ENCODE measurements at places on chromosomes 12 and 14.

- H3K36me3 ChIP-seq, result no peaks in the 10 kb centered on the region
- DNase-seq, result no peak
- no peak overlapping the region for H3K4me3 ChIP-seq
- peaks cover 13% of the 10 kb centered on the region for H3K4me1 ChIP-seq
These were observed 6.7 kb upstream of the MLEC start for GRCh38 chr12:120680165-120680738.

GRCh38 chr12:56801661-56802622 lies 38.8 kb downstream of the HSD17B6 start:
- DNase-seq, result no peak
- H3K4me3 ChIP-seq, result no peak overlapping the region
- H3K27ac ChIP-seq, result no peak overlapping the region
- no peaks in the 10 kb centered on the region for H3K36me3 ChIP-seq
- no peaks in the 10 kb centered on the region for H3K4me1 ChIP-seq
- H3K27me3 ChIP-seq, result no peaks in the 10 kb centered on the region

DNA sequence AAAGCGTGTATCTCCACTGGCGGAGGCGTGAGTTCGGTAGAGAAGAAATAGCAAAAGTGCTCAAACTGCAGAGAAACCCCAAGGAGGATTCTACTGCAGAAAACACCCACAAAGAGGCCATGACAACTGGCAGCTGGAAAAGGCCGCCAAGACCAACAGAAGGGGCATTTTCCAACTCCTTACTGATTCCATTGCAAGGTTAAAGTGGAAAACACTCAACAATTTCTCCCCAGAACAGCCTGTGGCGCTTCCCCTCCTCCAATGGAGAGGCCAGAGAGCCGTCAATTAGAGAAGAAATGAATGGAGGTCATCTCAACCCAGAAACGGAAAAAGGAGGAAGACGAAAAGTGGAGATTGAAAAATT lies 618 bp upstream of the ANKRD52 start:
- peaks cover 20% of the 10 kb centered on the region for H3K4me1 ChIP-seq
- peak overlapping the region; percentile 62 for H3K27ac ChIP-seq
- H3K36me3 ChIP-seq, result peaks cover 26% of the 10 kb centered on the region
- DNase-seq, result no peak
- no peaks in the 10 kb centered on the region for H3K27me3 ChIP-seq

DNA sequence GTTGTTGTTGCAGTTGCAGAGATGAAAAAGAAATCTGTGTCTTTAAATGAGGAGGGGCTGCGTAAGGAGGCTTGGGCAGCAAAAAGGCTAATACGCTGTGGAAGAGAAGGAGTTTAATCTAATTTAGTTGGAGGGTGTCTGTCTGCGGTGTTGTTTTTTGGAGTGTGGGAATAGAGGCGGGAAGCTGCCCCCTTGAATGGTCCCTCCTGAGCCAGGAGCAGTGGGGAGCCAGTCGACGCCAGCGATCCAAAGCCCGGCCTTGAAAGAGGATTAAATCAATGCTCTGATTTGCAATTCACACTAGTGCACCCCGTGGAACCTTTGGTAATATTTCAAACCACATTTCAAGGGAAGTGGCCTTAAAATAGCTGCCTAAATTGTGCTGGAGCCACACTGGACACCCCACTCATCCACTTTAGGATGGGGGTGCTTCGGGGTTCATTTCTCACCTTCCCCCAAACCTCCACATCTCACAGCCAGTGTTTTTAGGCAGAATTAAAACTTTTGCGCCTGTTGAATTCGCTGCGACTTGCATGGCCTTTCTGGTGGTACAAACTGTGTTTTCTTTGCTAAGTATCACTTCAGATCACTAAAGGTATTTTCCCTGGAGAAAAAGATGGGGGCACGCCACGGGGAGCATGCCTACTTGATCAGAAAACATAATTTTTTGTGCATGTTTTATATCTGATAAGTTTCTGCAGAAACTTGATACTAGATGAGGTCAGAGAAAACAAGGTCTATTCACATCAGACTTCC lies 4.1 kb upstream of the FZD10 start:
- H3K4me3 ChIP-seq, result no peak overlapping the region
- H3K27ac ChIP-seq, result no peak overlapping the region
- H3K27me3 ChIP-seq, result peaks cover 45% of the 10 kb centered on the region
- DNase-seq, result no peak
- H3K4me1 ChIP-seq, result peaks cover 3% of the 10 kb centered on the region

- H3K27ac ChIP-seq, result no peak overlapping the region
- H3K4me3 ChIP-seq, result no peak overlapping the region
- no peaks in the 10 kb centered on the region for H3K27me3 ChIP-seq
- no peak for DNase-seq
These were observed 32.4 kb downstream of the ABCD2 start for GRCh38 chr12:39587225-39587624.

DNA sequence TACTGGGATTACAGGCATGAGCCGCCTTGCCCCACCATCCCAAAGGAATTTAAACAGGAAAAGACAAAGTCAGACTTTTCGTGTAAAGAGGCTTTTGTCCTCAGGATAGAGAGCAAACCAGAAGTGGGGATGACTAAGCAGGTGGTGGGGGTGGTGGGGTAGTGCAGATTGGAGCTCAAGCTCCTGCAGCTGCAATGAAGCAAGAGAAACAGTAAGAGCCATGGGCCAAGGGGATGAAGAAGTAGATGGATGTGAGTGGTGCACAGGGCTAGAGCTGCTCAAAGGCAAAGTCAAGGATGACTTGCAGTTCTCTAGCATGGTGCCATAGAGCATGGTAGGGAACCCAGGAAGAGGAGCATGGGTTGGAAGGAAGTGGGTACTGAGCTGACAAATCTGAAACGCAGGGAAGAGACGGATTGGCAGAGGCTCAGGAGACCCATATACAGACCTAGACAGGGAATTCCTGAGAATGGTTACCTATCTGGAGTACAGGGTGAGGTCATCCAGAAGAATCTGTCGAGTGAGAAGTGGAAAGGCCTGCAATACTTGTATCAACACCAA lies 11.4 kb upstream of the RNF34 start:
- H3K4me1 ChIP-seq, result no peaks in the 10 kb centered on the region
- H3K27me3 ChIP-seq, result no peaks in the 10 kb centered on the region
- H3K36me3 ChIP-seq, result no peaks in the 10 kb centered on the region
- H3K27ac ChIP-seq, result no peak overlapping the region

- H3K27me3 ChIP-seq, result no peaks in the 10 kb centered on the region
- no peak overlapping the region for H3K27ac ChIP-seq
- H3K36me3 ChIP-seq, result no peaks in the 10 kb centered on the region
- DNase-seq, result no peak
These were observed 142.8 kb upstream of the FKBP4 start for GRCh38 chr12:2652011-2652400.

- no peaks in the 10 kb centered on the region for H3K27me3 ChIP-seq
- peak; percentile 23 for DNase-seq
- H3K4me1 ChIP-seq, result no peaks in the 10 kb centered on the region
These were observed 110.9 kb downstream of the KSR2 start for GRCh38 chr12:117857632-117858612.

GRCh38 chr14:96086032-96086431 lies 46.9 kb downstream of the C14orf132 start:
- DNase-seq, result no peak
- H3K27me3 ChIP-seq, result no peaks in the 10 kb centered on the region
- H3K36me3 ChIP-seq, result no peaks in the 10 kb centered on the region
- H3K4me3 ChIP-seq, result no peak overlapping the region
- H3K4me1 ChIP-seq, result peaks cover 4% of the 10 kb centered on the region

DNA sequence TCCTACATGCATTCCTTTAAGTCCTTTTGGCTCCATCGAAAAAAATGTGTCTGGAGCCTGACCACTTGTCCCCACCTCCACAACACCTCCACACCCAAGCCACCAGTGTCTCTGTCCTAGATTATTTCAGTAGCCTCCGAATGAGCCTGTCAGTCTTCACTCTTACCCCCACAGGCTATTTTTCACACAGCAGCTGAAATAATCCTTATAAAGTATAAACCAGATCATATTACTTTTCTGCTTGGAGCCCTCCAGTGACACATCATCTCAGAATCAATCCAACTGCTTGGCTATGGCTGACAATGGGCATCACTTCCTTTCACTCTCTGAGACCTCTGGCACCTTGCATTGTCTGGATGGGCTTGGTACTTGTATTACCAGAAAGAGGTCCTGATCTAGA lies 44.9 kb downstream of the BBS10 start:
- H3K36me3 ChIP-seq, result no peaks in the 10 kb centered on the region
- H3K4me3 ChIP-seq, result no peak overlapping the region
- no peak for DNase-seq
- no peaks in the 10 kb centered on the region for H3K27me3 ChIP-seq
- H3K27ac ChIP-seq, result no peak overlapping the region

DNA sequence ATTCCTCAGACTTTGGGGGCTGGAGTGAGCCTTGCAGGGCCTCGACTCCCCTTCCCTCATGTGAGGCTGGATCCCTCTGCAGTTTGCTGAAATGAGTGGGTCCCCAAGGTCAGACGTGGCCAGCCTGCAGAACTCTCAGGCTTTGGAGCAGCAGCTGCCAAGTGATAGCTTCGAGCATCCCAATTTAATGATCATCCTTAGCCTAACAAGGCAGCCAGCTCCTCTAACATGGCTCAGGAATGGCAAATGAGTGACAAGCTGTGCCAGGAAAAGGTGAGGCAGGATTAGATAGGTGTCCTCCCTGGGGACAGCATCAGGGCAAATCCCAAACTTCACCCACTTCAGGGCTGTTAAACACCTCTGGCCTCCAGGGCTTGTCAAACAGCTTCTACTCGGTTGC lies 130.7 kb upstream of the PWP1 start:
- no peak overlapping the region for H3K4me3 ChIP-seq
- DNase-seq, result no peak
- no peaks in the 10 kb centered on the region for H3K27me3 ChIP-seq
- no peak overlapping the region for H3K27ac ChIP-seq

DNA sequence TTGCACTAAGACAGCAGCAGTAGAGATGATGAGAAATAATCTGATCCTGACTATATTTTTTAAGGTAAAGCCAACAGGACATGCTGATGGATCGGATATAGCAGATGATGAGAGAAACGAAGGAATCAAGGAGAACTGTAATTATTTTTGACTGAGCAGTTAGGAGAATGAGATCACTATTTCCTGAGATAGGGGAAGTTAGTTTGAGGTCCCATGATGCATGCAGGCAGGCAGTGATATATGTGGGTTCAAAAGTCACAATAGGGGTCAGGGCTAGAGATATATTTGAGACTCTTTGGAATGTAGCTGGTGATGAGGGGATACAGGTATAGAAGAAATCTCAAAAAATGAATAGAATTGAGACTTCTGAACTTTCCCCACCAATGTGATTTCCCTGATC lies 107.6 kb downstream of the GTF2A1 start:
- H3K4me3 ChIP-seq, result no peak overlapping the region
- H3K4me1 ChIP-seq, result no peaks in the 10 kb centered on the region
- H3K27me3 ChIP-seq, result no peaks in the 10 kb centered on the region
- peaks cover 7% of the 10 kb centered on the region for H3K36me3 ChIP-seq

DNA sequence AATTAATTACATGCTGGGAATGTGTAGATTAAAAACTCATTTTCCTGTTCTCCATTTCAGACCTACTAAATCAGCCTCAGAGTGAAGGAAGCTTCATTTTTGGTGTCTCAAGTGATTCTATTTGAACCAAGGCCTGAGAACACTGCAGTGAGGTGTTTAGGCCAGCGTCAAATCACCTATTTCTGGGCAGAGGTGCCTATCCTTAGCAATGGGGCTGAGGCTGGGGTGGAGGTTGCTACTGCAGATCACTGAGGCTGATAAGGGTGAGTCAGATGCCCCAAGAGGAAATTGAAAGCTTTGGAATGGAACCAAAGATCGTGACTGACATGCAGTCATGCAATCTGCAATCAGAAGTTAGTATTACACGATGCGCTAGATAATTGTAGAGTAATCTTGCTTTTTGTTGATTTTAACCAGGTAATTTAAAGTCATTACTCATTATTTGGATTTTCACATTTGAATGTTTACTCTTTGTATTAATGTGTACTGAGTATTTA lies 4.4 kb downstream of the TXNRD1 start:
- DNase-seq, result no peak
- H3K27ac ChIP-seq, result no peak overlapping the region
- H3K4me3 ChIP-seq, result no peak overlapping the region
- peaks cover 8% of the 10 kb centered on the region for H3K4me1 ChIP-seq

- DNase-seq, result no peak
- no peaks in the 10 kb centered on the region for H3K4me1 ChIP-seq
- H3K27me3 ChIP-seq, result no peaks in the 10 kb centered on the region
- H3K27ac ChIP-seq, result no peak overlapping the region
- H3K4me3 ChIP-seq, result no peak overlapping the region
These were observed 235.5 kb downstream of the MDGA2 start for GRCh38 chr14:47439953-47440352.

- peaks cover 24% of the 10 kb centered on the region for H3K4me1 ChIP-seq
- H3K4me3 ChIP-seq, result no peak overlapping the region
These were observed 72.3 kb upstream of the KRAS start for GRCh38 chr12:25322918-25323531.

- no peak overlapping the region for H3K27ac ChIP-seq
- H3K36me3 ChIP-seq, result no peaks in the 10 kb centered on the region
- DNase-seq, result no peak
- H3K4me1 ChIP-seq, result peaks cover 31% of the 10 kb centered on the region
- no peak overlapping the region for H3K4me3 ChIP-seq
These were observed 1.4 kb downstream of the SYNE3 start for GRCh38 chr14:95515080-95515489.

GRCh38 chr14:102584871-102585869 lies 7.3 kb upstream of the RCOR1 start:
- no peaks in the 10 kb centered on the region for H3K4me1 ChIP-seq
- no peak for DNase-seq
- no peaks in the 10 kb centered on the region for H3K36me3 ChIP-seq
- no peak overlapping the region for H3K4me3 ChIP-seq
- no peak overlapping the region for H3K27ac ChIP-seq

DNA sequence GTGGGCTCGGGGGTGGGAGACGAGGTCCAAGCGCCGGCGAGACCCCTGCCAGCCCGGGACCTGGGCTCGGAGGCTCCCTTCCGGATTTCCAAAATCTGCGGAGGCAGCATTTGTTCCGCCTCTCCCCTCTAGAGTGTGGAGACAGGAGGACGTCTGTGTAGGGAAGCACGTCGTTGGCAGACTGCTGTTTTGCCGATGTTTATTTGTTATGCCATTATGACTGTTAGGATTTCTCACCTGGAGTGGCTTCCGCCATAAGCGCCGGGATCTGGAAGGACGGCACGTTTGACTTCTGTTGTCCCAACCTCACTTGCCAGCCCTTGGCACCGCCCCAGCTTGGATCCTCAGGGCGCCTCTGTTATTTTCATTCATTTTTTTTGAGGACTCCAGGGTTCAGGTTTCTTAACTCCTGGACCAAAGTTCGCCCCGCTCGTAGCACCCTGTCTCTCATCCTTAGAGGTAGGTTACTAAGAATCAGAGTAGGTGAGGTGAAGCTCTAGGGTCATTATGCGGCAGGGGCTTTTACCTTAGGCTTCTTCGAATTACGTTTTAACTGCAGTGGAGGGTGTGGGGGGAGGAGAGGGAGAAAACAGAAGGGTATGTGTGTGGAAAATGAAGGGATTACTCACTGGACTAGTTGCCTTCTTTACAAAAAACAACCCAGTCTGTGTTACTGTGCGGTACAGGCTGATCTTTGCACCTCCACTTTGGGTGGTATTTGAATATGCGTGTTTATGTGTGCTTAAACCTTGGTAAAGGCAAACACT lies 547 bp upstream of the PYGL start:
- peak overlapping the region; percentile 61 for H3K4me3 ChIP-seq
- no peak for DNase-seq
- H3K4me1 ChIP-seq, result peaks cover 13% of the 10 kb centered on the region
- H3K27ac ChIP-seq, result peak overlapping the region; percentile 81
- H3K27me3 ChIP-seq, result peaks cover 27% of the 10 kb centered on the region
- no peaks in the 10 kb centered on the region for H3K36me3 ChIP-seq

GRCh38 chr12:52279422-52280318 lies 5.2 kb downstream of the KRT86 start:
- DNase-seq, result no peak
- no peaks in the 10 kb centered on the region for H3K36me3 ChIP-seq
- H3K27me3 ChIP-seq, result peaks cover 2% of the 10 kb centered on the region
- no peak overlapping the region for H3K27ac ChIP-seq
- no peaks in the 10 kb centered on the region for H3K4me1 ChIP-seq

Measured in thymus (tissue), 14 donors.